ENCODE measurements at places on chromosomes 2 and 18.

GRCh38 chr2:239400596-239401066 lies at the start of gene HDAC4:
Gene HDAC4, minus strand, starts transcription at chr2:239401020. Its CDS starts 48,321 bp downstream, at chr2:239352699.
- no peak for DNase-seq

DNA sequence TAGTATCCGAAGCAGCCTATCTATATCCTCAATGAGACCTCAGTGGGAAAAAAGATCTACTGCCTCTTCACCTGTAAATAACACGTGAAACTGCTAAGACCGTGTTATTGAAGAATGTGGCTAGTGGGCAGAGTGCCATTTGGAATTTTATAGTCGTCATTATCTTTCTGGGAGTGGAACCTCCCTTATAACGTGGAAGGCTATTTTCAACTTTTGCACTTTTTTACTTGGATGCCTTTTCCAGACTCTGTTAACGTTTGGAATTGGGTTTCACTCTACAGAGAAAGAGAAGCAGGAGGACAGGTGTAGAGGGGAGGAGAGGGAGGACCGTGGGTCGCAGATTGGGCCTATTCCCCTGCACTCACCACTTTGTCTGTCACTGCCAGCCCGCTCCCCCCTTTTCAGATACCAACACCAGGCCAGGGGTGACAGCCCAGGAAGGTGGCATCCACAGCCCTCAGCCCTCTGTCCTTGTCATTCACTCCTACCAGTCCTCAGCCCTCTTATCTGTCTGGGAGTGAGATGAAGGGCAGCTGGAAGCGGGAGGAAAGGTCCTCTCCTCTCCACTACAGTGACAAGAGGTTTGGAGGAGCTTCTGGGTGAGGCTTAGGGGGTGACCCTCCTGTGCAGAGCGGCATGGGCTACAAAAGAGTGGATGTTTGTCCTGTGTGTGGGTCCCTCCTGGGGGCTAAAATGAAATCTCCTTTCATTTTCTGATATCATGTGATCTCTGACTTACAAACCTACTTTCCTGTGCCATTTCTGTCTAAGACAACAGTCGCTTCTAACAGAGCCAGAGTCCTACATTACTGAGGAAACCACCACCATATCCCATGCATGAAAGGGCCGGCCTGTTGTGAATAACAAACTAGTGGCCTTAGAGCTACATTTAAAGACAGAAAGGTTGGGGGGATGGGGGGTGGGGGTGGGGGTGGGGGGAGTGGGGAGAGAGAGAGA lies 23.9 kb upstream of the CEP68 start:
- DNase-seq: no peak

DNA sequence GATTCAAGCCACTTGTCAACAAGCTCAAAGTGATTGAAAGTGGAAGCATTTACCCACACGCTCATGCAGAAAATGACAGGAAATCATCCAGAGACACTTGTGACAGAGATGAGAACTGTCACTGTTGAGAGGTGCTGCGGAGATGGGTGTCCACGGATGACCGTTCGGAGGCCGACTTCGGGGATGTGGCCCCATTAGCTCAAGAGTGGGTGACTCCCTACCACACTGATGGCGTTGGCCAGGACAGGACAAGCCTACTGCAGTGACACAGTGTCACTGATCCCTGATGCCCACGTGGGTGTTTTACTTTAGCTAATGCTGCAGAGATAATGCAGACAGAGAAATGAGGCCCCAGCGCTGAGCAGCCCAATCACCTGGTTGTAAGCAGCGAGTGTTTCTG lies 81.5 kb upstream of the YWHAQ start:
- DNase-seq: no peak

DNA sequence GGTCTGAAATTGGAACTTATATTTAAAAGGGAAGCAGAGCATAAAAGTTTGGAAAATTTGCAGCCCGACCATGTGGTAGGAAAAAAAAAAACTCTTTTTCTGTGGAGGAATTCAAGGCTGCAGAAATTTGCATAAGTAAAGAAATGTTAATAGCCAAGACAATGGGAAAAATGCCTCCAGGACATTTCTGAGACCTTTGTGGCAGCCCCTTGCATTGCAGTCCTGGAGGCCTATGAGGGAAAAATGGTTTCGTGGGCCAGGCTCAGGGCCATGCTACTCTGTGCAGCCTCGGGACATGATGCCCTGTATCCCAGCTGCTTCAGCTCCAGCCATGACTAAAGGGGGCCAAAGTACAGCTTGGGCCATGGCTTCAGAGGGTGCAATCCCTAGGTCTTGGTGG lies 71.9 kb upstream of the SLC16A14 start:
- DNase-seq: no peak

DNA sequence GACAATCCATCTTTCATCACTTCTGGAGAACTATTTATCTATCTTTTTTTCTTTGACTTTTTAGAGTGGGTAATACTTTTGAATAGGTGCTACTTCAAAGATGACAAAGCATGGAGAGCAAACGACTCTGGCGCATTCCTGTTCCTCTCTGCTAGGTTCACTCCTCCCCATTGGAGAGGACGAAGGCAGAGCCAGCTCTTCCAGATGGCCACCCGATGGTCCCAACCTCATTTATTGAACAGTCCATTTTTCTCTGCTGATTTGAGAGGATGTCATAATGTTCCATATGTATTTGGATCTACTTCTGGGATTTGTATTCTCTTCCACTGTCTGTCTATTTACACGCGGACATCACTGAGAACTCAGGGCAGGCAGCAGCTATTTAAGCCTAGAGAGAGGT lies 284.3 kb upstream of the CXCR4 start:
- no peak for DNase-seq

- DNase-seq: no peak
These were observed 538.2 kb downstream of the NYAP2 start for GRCh38 chr2:225937625-225938187.

- DNase-seq: no peak
These were observed 1947.6 kb upstream of the CELF4 start for GRCh38 chr18:39513186-39513585.

DNA sequence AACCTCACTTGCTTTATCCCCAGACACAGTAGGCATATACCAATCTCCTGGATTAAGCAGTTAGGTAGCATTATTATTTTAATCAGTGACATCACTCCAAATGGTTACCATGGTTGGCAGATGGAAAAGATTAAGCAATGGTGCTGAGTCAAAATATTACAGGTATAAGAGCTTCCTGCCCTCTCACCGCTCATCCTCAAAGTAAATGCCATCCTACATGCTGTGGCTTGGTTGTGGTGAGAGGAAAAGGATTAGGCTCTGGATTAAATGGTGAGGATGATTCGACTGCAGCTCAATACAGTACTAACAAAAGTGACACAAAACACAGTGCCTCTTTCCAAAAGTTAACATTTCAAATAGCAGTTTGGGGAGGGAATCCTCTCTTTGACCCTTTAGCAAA lies 108.9 kb upstream of the ACAA2 start:
- DNase-seq: no peak

GRCh38 chr2:41990688-41991087 lies 57.1 kb upstream of the PKDCC start:
- no peak for DNase-seq

- no peak for DNase-seq
These were observed 184.9 kb downstream of the GLI2 start for GRCh38 chr2:120920454-120921148.

DNA sequence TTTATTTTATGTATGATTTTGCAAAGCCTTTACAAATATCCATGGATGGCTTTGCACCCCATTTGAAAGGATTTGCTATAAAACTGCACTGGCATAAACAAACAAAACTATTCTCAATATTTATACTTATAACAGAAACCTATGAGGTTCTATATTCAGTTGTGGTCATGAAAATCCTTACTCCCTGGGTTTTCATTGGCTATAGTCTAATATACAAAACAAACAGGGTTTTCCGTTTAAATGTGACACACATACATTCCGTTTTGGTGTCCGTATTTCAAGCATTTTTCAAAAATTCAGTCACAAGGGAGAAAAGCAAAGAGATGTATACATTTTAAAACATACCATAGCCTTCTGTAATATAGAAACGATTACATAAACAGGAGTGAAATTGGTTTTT lies 100.0 kb downstream of the TCF4 start:
- no peak for DNase-seq

GRCh38 chr2:56680971-56681631 lies 497.3 kb downstream of the CCDC85A start:
- DNase-seq: no peak

DNA sequence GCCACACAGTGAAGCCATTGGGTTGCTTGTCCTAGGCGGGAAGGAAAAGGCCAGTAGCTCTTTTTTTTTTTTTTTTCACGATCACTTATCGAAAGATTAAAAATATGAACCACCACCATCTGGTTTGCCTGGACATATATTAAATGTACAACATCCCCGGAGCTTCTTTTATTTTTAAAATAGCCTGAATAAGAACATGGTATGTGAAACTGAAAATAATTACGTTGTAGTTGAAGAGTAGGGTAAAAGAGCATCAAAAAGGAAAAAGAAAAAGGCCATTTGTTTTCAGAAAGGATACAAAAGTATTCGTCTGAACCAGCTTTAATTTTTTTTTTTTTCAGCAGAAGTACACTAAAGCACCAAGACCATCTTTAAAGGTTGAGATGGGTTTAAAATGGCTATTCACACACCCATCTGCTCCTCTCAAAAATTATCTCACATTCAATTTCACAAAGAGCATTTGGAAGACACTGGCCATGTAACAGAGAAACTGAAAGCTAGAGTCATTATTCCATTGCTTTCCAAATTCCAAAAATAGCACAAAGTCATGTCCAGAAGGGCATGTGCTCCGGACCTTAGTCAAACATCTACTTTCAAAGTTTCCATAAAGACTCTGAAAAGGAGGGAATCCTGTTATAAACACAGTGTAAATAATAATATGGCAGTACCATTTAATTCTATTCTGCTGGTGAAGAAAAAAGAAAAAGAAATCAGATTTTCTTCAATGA lies 82.9 kb downstream of the SCN3A start:
- DNase-seq: no peak

GRCh38 chr2:90069290-90069894 lies 1377.9 kb downstream of the RPIA start:
- DNase-seq: no peak

DNA sequence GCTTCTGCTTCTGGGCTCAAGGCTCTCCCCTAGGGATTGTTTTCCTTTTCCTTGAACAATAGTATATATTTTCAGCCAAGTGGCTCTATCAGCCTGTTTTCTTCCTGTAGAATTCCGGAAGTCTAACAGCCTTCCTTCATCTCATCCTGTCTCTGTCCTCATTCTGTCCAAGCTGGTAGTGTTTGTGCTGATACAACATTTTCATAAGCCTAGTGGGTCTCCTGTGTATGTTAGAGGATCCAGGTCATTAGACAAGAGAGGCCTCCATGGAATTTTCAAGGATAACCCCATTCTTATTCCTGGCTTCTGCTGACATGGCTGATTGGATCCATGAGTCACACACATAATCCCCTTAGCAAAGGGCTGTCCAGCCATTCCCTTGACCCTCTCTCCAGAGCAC lies 467.6 kb downstream of the PTPRM start:
- DNase-seq: no peak

DNA sequence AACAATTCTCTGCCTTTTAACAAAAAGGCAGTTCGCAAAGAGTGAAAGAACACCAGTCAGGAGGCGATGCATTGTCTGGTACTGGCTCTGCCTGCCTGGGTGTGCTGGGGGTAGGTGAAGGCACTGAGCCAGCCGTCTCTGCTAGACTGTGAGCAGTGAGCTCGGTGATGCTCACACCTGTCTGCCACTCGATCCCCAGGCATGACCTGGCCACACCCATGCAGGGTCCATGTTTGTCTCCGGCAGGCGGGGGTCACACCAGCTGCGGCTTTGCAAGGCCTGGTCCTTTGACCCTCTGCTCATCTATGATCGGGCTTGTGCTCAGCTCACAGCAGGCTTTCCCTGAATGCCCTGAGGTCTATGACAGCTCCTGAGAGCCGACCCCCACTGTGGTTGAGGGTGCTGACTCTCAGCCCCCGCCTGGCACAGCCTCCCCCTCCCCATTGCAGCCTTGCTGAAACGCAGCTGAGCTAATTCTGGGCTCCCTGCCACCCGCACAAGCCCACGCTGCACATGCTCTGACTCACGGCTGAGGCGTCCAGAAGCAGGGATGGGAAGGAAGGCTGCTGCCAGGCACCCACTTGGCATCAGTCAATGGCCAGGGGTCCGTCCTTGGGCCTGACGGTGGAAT lies 23.7 kb downstream of the CRACDL start:
- DNase-seq: no peak

- DNase-seq: no peak
These were observed 150.9 kb downstream of the ACTR3 start for GRCh38 chr2:114040826-114041225.

All from stimulated activated CD8-positive, alpha-beta memory T cell treated with anti-CD3 and anti-CD28 coated beads, Interleukin-4, amount 100 ng/mL, for 4 hours (primary cell).